ENCODE measurements at places on chromosomes 11 and 22.

- no peak for DNase-seq
Measured at GRCh38 chr11:2961080-2961479, 31.0 kb downstream of the NAP1L4 start.

DNA sequence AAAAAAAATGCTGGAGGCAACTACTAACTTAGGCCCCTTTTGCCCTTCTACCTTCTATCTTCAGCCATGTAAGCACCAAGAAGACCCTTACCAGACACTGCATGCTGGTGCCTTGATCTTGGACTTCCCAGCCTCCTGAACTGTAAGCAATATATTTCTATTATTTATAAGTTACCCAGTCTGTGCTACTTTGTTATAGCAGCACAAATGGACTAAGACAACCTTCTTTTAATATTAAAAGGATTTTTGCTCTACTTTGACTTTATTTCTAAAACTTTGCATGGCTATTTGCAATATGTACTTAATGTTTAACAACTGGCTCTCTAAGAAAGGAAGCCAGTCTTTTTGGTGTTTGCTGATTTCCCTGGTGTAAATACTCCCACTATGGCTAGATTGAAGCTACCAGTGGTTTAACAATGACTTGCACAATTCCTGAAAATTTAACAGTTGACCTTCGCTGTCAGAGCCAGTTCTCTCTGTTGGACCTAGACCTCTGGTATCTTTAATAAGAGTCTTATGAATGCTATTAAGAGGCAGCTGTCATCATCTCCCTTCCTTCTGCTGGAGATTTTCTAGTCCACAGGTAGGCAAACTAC lies 25.2 kb downstream of the OR6Q1 start:
- DNase-seq, result no peak

GRCh38 chr11:6856871-6857270 lies 6.0 kb upstream of the OR10A2 start:
- DNase-seq, result no peak

DNA sequence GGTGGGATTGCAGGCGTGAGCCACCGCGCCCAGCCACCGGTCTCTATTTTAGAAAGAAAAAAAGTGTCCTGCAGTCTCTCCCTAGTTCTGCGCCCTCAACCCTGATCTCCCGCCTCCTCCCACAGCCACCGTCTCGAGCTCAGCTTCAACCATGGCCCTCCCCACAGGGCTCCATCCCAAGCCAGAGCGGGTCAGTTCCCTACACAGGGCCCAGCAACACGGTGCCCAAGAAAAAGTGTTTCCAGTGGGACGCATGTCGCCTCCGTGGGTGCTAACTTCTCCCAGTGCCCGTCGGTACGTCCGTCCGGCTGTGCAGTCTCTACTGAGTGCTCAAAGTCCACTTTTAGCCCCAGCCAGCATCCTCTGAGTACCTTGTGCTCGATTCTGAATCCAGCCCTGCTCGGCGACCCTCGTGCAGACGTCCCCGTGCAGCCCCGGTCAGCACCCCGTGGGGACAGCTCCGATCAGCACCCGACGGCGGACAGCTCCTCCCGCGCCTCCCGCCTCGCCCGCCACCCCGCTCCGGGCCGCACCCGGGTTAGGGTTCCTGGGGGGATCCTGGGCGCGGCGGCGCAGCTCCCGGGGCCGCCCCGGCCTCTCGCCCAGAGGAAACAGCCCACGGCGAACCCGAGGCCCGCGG lies 657 bp upstream of the MAPK8IP2 start:
- DNase-seq, result no peak

GRCh38 chr11:27317751-27318150 lies 45.3 kb downstream of the CCDC34 start:
- DNase-seq, result no peak

DNA sequence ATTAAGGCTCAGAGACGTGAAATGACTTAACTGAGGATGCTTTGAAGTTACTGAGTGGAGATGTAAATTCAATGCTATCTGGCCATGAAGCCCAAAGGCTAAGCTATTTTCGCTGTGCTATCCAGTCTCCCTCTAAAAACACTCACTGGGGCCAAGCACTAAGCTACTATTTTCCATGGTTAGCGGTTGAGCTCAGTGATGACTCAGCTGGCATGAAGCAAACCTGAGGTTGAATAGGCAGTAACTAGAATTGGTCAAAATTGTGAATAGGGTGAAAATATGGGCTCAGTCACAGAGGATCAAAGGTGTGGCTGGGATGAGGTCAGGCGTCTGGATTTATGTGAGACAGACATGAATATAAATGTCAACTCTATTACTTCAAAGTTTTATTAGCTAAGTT lies 564.2 kb upstream of the KIRREL3 start:
- no peak for DNase-seq

DNA sequence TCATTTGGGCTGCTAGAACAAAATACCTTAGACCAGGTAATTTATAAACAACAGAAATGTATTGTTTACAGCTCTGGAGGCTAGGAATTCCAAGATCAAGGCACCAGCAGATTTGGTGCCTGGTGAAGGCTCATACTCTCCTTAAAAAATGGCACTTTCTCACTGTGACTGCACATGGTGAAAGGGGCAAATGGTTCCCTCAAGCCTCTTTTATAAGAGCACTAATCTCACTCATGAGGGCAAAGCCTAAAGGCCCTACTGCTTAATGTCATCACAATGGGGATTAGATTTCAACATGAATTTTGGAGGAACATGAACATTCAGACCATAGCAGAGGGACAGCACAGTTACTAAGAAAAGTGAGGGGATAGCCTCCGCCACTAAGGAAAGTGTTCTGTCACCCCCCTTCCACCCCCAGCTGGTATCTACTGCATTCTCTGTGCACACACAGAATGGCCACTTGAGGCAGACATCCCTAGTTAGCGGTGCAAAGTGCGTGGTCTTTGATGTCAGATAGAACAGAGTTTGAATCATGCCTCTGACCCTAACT lies 47.2 kb upstream of the CEP295 start:
- no peak for DNase-seq

GRCh38 chr22:44932493-44932892 lies 77.3 kb downstream of the PHF21B start:
- DNase-seq, result no peak

DNA sequence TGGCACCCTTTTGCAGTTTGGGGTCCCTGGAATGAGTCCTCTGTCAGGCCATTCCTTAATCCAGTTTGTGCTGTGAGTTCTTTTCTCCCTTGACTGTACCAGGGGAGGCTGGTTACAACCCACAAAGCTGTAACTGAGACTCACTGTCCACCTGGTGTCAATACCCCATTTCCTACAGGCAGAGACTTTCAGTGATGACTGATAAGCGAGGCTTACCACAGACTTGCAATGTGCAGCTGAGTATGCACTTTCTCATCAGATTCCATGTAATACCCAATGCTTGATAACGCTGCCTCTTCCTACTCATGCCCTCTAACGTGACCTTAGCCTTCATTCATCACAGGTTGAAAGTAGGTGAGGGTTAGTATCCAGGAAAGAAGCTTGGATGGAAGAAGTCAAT lies 120.1 kb downstream of the INSC start:
- no peak for DNase-seq

- no peak for DNase-seq
Measured at GRCh38 chr11:92776676-92777075, 192.8 kb upstream of the MTNR1B start.
